ENCODE measurements at places on chromosomes 7 and 10.

DNA sequence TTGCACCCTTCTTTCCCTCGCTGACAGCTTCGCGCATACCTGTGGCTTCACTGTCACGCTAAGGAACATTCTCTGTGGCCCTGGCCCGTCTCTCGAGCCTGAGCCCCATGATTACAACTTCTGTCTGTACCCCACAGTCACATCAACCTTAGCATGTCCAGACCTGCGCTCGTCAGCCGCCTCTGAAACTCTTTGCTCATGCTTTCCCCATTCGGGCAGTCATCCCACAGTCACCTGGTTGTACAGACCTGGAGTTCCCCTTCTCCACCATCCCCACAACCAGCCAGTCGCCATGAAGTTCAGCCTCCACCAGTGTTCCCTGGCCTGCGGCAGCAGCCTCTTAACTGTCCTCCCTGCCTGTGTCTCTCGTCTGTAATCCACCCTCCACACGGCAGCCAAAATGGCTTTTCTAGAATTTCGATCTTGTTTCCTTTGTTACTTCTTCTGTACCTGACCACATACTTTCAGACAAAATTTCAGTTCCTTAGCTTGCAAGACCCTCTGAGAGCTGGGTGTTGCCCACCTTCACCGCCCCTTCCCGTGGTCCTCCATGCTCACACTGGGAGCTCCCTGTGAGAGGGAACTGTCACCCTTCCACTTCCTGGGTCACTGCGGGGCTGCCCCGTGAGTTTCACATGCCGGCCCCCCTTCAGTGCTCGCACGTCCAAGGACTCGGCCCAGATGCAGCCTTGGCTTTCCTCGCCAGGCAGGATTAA, 229.2 kb downstream of the CELF2 start:
- no peak for DNase-seq

DNA sequence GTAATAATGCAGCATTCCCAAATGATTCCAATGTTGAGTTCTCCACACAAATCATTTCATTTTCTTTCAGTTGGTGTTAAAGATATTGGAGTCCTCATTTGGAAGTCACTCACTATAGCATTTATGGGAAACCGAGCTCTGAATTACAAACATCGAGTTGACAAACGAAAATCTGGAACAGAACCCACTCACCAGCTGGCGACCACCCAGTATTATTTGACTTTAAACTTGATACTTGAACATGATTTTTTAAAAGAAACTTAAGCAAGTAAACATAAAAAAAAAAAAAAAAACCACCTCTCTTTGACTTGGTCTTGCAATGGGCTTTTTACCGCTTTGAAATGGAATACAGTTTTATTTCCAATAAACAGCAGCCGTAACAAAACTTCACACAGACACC, 576.6 kb upstream of the C7orf33 start:
- DNase-seq, result no peak

DNA sequence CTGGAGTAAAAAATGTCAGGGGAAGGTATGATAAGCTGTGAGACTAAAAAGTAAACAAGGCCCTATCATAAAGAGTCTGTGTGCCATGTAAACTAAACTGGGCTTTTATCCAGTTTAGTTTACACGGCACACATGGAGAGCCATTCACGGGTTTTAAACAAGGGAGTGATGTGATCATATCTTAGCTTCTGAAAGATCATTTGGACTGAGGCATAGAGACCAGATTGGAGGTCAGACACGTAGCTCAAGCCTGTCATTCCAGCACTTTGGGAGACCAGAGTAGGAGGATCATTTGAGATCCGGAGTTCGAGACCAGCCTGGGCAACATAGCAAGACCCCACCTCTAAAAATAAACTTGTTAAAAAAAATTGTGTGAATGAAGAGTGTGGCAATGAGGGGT, 50.1 kb downstream of the SKIDA1 start:
- no peak for DNase-seq

DNA sequence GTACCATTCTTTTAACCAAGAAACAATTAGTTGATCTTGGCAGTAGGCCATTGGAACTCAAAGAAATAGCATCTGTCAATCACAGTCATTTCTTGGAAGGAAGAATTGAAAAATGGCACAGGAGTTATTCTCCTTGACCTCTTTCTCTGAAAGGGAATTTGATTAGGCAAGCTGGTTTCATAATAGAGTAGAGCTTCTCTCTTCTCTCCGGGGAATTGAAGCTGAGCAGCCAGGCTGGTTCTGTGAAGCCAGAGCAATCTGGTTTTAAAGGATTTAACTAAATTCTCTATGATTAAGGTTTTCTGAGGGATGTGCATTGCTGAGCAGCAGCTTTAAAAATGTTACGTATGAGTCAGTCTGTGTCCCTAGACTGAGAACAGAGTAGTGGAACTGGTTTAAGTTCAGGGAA, 70.2 kb downstream of the AHCYL2 start:
- DNase-seq, result no peak

GRCh38 chr10:120719333-120719732, 131.8 kb upstream of the WDR11 start:
- DNase-seq, result no peak

- DNase-seq, result no peak
These were observed 112.7 kb downstream of the TCERG1L start for GRCh38 chr10:131198843-131199242.

DNA sequence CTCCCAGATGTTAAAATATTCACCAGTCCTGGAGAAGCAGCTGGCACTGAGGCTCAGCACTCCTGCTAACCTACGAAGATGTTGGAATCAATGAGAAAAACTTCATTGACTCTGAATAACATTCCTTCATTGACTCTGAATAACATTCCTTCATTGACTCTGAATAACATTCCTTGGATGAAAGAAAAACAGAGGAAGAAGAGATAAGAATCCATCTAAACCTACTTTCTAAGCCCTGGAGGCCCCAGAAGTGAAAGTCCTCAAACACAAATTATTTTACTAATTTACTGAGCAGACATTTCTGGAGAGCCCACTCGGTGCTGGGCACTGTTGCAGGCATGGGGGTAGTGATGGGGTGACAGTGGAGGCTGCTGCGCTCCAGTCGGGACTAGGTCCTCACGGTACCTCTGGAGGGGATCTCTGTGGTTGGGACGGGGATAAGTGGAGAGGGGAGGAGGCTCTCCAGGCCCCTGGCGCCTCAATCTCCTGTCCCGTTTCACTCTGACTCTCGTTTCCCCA, 254.1 kb downstream of the WDR37 start:
- no peak for DNase-seq

- DNase-seq, result no peak
These were observed 578.5 kb downstream of the SDK1 start for GRCh38 chr7:3879355-3880075.

- DNase-seq, result no peak
These were observed 18.1 kb upstream of the DNA2 start for GRCh38 chr10:68489919-68490318.
